NCI-H1436 (cell line): ENCODE measurements at places on chromosomes 4 and X.

DNA sequence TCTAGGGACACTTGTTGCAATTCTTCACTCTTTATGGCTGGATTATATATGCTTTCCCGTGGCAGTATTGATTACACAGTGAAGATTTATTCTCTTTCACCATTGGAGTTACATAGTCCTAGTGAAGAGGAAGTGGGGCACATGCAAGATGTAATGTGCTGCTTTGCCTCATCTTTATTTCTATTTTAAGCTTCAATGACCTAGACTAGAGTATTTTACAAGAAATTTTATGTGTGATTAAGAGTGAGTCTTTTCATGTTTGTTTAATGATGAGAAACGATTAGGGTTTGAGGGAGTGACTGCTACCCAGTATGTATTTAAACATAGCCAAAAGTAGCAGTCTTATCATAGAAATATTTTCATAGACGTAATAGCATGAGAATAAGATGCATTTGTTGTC, 30.8 kb downstream of the DIAPH2 start:
- no peak for DNase-seq

DNA sequence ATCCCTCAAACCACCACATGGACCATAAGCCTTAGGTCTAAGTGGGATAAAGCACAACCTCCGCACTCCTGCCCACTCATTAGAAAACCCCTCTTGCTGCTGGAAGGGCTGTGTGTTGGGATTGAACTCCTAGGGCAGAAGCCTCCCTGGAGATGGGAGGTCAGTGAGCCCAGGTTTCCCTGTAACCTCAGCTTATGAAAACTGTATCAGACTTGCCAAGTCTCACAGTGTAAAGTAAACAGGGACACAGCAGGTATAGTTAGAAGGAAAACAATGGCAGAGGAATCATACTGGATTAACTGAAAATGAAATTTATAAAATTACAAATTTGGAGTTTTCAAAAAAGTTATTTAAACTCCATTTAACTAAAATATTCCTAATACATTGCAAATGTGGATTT, 29.9 kb downstream of the CASP6 start:
- DNase-seq = no peak

DNA sequence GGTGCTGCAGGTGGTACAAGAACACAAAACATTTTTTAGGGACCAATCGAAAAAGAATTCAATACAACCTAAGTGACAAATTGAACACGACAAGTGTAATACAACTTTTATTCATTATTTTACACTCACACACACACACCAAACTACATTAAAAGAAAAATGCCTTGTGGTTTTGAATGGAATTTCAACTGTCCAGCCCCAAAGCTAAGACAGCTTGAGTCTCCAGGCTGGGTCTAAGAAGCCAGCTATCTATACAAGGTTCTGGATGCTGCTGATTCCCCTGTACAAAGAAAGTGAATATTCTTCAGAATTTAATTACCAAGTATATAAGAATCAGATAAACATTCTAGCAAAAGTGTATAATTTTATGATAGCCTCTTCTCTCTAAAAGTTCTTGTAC, 118.2 kb downstream of the PPP3CA start:
- DNase-seq = no peak

GRCh38 chr4:37602454-37603069, 83.6 kb downstream of the RELL1 start:
- no peak for DNase-seq

DNA sequence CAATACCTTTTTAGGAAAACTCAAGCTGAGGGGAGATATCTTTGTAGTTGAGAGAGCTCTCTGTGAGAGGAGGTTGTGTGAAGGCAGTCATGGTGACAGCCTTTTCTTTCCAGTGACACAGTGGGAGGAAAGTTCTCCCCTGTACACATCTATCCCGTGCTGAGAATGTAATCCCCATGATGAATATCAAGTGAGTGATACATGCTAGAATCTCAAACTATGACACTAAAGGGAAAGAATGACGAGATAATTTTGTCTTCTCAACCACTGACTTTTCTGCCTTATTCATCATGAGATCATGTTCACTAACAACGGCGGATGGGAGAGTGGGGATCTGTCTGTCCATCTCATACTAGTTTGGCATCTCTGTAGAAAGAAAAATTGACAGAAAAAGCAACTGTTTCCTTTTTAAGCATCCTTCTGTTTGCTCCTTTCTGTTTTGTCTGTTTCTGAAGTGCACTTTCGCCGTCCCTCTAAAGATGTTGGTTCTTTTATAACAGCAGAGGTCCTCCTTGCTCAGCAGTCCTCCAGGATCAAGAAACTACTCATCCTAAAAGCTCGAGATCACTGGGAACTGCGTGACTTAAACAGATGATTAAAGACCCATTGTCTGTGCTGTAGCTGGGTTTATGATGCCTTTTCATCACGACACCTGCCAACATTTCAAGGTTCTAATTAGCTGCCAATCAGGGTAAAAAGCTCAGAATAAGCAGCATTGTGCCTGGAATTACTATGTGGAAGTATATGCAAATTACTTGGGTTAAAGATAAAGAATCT, 137.6 kb downstream of the DCK start:
- DNase-seq = no peak

DNA sequence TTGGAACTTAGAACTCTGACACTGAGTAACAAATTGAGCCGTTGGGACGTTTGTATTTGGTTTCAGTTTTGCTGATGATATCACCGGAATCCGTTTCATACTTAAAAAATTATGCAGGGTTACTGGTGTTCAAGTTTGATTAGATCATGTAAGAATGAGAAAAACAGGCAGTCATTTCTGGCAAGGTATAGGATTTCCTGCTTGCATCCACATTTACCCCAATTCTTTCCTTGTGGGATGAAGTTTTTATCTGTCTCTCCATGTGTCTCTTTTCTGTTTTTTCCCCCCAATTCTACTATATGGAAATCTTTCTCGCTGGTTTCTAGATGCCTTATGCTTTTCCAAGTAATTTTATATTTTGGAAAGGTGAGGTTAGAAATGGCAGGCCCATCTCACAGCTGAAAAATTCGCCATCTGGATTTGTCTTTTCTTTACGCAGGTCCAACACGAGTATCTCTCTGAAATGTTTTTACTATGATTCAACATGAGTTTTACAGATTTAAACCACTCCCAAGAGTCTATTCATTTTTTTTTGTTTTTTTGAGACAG, 197.9 kb downstream of the SHOX start:
- DNase-seq = no peak

DNA sequence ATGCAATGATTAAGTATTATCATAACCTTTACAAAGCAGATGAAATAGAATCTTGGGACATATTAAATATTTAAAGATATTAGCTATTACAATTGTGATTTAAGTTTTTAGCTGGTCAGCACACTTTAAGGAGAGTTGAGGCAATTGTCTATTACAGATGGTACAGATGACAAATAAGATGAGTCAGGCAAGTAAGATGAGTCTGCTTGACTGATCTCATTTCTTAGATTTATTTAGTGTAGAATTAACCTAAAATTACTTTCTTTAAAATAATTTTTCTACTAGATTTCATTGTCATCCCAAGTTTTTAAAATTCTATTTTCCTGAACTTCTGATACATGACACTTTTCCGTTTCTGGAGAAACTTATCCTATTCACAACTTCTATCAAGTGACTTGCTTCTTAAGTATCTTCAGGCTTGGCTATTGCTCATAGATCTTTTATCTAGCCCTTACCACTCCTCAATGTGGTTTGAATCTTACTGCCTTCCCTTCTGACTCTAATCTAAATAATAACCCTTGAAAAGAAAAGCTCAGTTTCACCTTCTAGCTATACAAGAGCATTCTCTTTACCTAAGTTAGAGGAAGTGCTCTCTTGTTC, 32.9 kb downstream of the CXCL1 start:
- no peak for DNase-seq

DNA sequence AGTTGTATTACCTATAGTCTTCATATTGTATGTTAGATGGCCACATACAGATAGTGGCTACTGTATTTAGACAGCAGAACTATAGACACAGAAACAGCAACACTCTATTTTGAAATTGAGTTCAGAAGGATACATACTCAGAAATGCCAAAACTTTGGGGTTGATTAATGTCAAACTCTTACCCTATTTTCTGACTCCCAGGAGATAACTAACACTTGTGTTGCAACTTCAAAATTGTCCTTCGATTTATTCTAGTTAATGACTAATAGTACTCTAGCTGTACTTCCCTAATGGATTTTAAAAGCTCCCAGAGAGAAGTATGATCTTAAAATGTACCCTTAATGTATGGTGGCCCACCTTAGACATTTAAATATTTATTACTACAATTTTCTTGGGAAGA, 229.9 kb upstream of the UGT8 start:
- DNase-seq = no peak

DNA sequence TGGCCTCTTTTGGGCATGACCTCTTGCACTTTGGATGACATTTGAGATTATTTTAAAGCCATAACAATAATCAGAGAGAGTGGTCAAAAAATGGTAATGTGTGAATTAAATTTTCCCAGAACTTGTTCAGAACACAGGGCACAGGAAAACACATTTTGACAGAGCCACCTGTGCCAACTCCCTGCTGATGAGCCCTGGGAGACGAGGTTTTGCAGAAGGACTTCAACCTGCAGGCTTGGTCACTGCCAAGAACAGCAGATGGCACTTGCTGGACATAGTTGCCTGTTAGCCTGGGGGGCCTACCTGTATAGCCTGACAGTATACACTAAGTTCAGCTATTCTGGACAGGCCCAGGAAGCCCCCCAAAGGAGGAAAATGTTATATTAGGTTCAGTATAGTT, 277.8 kb upstream of the EMCN start:
- DNase-seq = no peak

DNA sequence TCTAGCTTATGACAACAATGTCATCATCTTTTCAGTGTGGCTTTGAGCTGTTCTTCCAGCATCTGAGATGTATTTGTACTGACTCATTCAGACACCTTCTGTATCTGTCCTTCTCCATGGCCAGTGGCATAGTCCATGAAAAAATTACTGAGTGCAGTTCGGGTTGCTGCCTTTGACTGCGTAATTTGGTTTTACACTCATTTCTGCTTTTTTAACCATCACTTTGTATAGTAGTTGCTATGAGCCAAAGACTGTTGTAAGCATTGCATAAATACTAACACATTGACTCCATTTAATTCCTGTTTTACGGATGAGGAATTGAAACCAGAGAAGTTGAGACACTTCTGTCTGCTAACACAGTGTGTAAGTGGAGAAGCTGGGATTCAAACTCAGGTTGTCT, 190.7 kb upstream of the MID1 start:
- no peak for DNase-seq

GRCh38 chrX:148416142-148416541, 84.3 kb upstream of the AFF2 start:
- no peak for DNase-seq

DNA sequence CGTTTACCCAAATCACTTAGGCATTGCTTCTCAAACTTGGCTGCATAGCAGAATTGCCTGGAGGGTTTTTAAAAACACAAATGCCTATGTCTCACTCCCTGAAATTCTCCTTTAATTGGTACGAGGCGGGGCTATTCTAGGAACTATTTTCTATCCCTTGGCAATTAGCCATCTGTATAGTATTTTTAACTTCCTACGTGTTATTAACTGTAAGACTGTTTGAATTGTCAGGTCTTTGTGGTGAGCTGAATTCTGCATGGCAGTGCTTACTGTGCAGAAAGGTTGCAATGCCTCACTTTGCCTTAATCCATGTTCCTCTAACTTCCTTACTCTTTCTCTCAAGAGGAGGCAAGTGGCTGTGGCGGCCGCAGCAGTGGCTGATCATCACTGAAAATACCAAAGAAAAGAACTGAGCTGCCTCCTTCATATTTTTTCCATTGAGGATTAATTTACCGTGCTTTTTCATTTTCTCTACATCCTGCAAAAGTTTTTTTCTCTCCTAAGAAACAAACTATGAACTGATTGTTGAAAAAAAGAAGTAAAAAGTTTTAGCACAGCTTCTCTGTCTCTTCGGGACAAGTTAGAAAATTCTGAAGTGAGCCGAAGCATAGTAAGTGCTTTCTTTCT, at the start of gene SHROOM3:
Gene SHROOM3, plus strand, starts transcription at position 329 of the 627 bp plus-strand sequence. CDS start 824 bp downstream, outside the sequence.
- DNase-seq = no peak
